ENCODE measurements at places on chromosomes 4 and X.

DNA sequence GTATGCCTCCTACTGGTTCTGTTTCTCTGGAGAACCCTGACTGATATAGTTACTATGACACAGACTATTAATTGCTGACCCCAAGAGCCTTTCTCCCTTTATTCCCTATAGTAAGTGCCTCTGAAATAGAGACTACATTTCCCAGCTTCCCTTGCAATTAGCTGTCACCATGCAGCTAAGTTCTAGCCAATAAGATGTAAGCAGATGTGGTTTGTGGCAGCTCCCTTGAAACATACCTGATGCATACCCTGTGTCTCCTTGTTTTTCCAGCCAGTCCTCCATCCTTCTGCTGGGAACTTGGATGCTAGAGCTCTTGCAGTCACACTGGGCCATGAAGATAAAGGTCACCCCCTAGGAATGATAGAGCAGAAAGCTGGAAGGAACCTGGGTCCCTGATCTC lies 9.7 kb upstream of the TMEM165 start:
- no peak for DNase-seq

- DNase-seq: no peak
Measured at GRCh38 chr4:103400405-103400804, 202.3 kb upstream of the CENPE start.

DNA sequence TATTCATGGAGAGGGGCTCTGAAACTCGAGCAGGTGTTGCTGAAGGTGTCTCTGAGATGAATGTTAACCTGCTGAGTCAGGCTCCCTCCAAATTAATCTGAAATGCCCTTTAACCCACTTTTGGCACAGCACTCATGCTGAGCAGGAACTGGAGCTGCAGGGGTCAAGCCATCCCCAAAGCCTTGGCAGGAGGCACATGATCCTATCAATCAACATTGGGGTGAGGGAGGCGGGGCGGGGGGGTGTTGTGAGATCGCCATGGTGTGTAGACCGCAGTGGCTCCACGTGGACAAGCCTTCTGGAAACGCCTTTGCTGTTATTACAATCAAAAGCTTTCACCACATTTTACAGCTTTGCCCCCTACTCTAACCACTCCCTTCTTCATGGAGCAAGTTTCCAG lies 16.5 kb downstream of the ENPP6 start:
- DNase-seq: no peak

- DNase-seq: no peak
Measured at GRCh38 chr4:76256032-76256431, 4.5 kb downstream of the FAM47E start.

- no peak for DNase-seq
Measured at GRCh38 chr4:140645614-140646412, 77.1 kb upstream of the UCP1 start.

DNA sequence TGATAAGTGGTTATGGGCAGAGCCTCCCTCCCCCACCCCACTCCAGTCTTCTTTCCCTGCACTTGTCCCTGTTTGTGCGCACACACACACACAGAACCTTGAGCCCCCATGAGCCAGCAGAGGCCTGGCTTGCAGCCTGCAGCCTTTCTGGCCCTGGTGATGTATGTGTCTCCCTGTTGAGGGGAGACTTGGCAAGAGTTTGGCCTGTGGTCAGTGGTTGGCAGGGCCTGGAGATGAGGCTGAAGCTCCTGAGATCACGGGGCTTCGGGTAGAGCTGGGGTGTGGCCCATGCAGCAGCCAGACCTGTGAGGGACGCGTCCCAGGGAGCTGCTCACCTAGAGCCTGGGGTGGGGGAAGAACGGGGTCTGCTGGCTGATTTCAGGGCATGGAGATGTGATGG lies 2.3 kb downstream of the GPR173 start:
- DNase-seq: no peak

DNA sequence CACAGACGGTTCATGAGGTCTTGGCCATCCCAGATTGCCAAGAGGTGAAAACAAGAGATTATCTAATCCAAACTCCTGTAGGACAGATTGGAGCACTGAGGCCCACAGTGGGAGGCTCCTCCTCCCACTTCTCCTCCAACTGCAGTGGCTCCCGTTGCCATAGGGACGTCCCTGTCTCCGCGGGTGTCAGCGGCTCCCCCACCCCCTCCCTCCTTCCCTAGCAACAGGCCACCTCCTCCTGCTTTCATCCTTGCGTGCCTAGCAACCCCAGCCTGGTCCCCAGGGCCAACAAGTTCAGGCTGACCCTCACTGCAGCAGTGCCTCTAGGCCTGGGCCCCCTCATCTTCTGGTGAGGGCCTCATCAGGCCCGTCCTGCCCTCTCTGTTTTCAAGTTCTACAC lies 6.8 kb upstream of the IQSEC2 start:
- no peak for DNase-seq

DNA sequence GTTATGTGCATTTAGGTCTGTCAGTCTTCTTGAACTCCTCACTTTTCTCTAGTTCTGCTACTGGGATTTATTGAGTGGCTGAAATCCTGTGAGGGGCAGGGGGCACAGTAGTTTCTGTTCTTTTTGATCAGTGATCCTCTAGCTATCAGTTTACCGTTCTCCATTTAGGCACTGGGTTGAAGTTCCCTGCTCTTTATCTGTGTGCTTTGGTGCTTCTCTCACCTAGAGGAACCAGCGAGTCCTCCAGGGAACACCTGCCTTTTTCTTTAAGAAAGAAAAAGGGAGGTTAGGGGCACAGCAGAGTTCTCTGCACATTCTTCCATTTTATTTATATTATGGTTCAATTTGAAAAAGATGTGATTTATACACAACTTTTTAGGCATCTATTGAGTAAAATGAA lies 503.0 kb upstream of the AGA start:
- no peak for DNase-seq

- no peak for DNase-seq
Measured at GRCh38 chrX:95059909-95060308, 1385.9 kb downstream of the FAM133A start.

DNA sequence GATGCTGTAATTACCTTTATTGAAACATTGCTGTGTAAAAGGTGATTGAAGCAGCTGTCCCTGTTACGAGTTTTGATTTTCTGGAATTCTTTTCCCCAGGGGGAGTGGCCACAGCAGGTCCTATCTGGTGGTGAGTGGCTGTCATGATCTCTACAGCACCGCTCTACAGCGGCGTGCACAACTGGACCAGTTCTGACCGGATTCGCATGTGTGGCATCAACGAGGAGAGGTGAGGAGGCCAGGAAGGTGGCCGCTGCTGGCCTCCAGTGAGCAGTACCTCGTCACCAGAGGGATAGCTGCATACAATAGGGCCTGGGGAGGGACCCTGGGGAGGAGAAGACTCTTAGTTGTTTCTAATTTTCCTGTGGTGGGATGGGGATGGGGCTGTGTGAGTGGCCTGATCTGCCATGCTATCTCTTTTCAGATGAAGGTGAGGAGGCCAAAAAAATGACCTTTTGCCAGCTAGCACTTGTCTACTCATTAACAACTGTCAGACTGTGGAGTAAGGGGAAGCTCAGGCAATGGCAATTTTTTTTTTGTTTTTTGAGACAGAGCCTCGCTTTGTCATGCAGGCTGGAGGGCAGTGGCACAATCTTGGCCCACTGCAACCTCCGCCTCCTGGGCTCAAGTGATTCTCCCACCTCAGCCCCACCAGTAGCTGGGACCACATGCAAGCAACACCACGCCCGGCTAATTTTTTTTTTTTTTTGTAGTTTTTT lies 22.8 kb downstream of the BCORL1 start:
- no peak for DNase-seq

DNA sequence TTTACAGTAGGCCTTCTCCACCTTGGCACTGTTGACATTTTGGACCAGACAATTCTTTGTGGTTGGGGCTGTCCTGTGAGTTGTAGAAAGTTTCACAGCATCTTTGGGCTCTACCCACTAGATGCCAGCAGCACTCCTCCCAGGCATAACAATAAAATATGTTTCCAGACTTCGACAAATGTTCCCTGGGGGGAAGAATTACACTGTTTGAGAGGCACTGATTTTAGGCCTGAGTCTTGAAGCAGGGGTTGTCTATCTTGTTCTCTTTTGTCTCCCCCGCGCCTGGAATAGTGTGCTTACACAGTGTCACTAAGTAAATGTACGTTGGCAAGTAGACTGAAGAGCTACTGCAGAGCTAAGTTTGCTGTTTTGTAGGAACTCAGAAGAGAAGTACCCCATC lies 254.4 kb upstream of the BOD1L1 start:
- DNase-seq: no peak

GRCh38 chr4:149161247-149161646 lies 654.4 kb downstream of the IQCM start:
- DNase-seq: no peak

GRCh38 chrX:68196939-68197791 lies 236.1 kb downstream of the OPHN1 start:
- DNase-seq: no peak
